ENCODE measurements at places on chromosomes 4 and X.

- no peak for DNase-seq
Measured at GRCh38 chr4:62003695-62004094, 803.6 kb downstream of the ADGRL3 start.

- DNase-seq, result no peak
Measured at GRCh38 chr4:23333946-23334878, 555.6 kb downstream of the PPARGC1A start.

GRCh38 chrX:39165185-39165584, 363.9 kb downstream of the MID1IP1 start:
- DNase-seq, result no peak

GRCh38 chrX:97705936-97706335, 822.2 kb downstream of the RPA4 start:
- no peak for DNase-seq

GRCh38 chr4:120977435-120977997, 55.0 kb upstream of the PRDM5 start:
- DNase-seq, result no peak

GRCh38 chr4:5164221-5164912, 113.1 kb downstream of the STK32B start:
- no peak for DNase-seq

DNA sequence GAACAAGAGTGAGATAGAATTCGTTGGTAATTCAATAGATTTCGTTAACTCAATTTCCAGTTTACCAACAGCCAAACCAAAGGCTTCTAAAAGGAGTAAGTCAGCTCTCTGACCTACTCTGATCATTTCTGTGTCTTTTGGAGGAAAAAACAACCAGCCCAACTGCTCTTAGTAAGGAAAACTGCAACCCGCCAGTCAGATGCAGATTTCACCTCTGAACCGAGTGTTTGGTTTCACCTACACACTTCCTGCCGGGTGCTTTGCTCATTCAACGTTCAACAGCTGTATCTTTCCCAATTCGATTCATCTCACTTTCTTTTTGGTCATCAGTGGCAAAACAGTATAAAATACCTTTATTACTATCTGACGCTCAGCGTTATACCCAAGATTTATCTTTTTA, 24.5 kb downstream of the TMSB4X start:
- DNase-seq, result no peak

DNA sequence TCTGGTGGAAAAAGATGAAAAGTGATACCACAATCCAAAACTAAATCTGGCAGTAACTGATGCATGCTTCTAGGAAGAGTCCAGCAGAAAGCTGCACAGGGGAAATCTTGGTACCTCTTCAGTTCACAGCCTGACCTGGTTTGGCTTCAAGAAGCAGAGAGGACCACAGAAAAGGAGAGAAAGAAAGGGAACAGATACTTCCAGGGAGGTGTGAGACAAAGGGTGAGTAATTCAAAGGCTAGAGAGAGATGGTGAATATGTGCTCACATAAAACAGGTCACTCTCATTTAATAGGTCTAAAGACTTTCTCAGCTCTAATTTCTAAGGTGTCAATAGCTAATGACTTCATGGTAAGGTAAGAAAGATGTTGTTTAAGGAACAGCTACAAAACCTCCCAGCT, 11.2 kb downstream of the FGFBP2 start:
- DNase-seq, result no peak
